Fibroblast of gingiva (primary cell): ENCODE measurements at places on chromosomes 4 and X.

GRCh38 chrX:132732236-132732635 lies 226.2 kb downstream of the HS6ST2 start:
- DNase-seq = no peak

- DNase-seq = no peak
Measured at GRCh38 chr4:55528491-55528890, 18.2 kb downstream of the CLOCK start.

DNA sequence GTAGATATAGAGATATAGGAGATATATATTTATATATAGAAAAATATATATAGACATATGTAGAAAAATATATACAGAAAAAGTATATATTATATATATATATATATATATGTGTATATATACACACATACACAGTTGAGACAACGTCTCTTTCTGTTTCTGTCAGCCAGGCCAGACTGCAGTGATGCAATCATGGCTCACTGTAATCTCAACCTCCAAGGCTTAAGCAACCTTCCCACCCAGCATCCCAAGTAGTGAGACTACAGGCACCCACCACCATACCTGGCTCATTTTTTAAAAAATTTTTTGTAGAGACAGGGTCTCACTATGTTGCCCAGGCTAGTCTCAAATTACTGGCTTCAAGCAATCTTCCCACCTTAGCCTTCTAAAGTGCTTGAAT lies 426.3 kb downstream of the GPM6A start:
- DNase-seq = no peak

DNA sequence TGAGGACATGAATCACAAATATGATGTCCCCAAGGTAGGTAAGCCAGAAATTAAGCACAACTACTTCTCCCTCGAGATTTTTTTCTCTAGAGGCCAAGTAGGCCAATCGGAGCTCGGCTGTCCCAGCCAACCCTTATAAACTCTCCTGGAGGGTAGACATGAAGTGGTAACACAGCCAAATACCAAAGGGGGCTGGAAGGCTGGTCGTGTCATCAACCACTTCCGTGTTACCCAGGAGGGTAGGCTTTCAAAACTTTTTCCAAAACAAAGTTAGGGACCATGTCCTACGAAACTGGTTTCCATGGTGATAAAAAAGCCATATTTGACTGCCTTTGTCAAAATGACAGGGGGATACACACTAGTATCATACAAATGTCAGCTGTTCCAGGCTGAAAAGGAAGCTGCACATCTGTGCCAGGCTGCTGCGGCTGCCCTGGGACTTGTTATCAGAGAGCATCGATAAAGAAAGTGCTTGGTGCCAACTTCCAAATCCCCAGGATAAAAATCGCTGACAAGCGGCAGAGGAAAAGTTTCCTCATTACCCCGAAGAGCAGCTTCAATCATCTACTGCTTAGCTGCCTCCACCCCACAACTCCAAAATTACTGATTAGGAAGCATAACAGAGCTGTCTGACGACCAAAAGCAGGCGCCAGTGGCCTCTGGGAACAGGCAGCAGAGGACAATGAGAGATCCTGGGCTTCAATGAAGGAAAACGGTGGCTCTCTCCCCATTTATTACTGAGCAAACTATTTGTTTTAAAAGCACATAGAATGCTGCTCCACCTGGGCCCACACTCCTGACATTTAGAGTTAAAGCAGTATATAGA lies 20.8 kb downstream of the BCOR start:
- no peak for DNase-seq

GRCh38 chrX:109709129-109709631 lies 23.9 kb downstream of the ACSL4 start:
- DNase-seq = peak; percentile 39

GRCh38 chr4:71441186-71442169 lies 102.7 kb downstream of the SLC4A4 start:
- DNase-seq = no peak

DNA sequence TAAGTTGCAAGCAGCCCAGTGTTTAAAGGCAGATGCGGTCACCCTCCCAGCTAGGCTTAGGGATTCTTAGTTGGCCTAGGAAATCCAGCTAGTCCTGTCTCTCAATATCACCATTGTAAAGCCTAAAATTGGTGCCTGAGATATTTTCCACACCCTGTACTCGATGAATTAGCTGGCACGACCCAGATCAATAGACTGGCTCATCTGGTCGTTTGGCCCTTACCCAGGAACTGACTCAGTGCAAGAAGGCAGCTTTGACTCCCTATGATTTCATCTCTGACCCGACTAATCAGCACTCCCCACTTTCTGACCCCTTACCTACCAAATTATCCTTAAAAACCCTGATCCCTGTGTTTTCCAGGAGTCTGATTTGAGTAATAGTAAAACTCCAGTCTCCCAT lies 384.9 kb upstream of the SLC7A11 start:
- DNase-seq = no peak

- DNase-seq = no peak
Measured at GRCh38 chr4:176838601-176839433, 46.1 kb upstream of the VEGFC start.
